ENCODE measurements at places on chromosomes 1 and 21.

DNA sequence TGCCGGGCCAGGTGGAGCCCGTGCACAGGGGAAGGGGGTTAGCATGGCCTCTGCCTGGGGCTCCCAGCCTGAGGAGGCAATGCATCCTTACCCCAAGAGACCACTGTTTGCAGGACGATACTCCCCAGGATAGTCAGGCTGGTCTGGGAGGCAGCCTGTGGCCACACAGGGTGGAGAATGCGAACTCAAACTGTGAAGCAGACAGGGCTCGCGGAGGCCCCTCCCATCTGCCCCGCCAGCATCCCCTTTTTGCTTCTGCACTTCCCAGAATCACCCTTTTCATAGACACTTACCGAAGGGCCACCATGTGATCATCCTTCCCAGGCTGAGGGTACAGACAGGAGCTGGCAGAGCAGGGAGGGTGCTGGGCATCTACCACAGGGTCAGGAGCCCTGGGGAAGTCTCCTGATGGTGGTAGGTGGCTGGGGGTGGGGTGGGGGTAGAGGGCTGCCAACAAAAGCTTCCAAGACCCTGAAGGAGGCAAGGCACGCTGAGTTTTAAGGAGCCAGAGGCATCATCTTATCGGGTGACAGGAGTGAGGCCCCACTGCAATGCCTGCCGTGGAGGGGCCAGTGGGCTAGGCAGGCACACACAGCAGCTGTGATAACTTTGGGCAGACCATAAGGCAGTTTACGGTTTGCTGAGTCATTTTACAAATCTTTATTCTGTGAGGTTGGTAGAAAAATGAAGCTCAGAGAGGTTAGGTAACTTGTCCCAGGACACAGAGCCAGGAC lies 31.3 kb upstream of the BTG2 start:
- no peak for DNase-seq

DNA sequence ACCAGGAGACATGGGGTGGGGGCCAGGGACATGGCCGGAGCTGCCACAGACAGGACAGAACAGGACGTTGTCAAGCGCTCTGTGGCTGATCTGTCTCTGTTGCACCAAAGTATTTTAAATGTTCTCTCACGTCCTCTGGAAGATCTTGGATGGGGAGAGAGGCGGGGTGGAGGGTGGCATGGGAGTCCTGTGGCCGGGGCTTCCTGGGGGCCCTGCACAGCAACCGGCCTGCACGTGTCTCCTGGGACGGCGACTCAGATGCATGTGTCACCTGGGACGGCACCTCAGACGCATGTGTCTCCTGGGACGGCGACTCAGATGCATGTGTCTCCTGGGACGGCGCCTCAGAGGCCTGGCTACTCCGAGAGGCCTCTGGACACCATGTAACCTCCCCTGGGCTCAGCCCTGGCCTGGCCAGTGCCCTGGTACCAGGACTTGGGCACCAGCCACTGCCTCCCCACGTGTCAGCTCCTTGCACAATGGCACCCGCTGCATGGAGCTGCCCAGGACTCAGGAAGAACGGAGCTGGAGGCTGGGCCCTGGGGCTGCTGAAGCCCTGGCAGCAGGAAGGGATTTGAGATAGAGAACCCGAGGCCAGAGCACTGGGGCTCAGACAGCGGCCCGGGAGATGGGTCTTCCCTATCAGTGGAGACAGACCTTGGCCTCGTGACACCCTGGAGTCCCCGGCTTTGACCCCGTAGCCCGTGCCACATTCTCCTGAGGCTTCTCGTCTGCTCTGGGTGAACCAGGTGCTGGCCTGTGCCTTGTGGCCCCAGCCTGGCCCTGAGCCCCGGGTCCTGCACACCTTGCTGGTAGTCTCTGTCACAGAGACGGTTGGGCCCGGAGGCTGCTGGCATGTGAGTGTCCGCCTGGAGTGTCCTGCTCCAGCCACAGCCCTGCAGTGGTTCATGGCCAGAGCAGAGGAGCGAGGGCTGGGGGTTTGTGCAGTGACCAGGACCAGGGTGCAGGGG lies 14.7 kb upstream of the SLC19A1 start:
- no peak for DNase-seq

DNA sequence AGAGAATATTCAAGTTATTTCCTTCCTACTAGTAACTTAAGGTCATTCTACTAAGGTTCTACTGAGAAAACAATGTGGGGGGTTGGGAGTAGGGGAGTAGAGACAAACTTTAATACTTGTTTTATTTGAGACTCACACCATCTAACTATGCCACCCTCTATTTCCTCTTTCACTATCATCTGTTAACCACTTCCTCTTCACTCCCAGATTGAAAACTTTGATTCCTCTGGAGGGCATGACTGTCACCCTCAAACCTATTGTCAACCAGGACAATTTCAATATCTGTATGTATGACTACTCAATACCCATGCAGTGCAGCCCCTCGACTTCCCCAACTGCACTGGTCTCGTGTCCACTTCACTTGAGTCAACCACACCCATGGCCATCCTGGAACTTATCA lies 165.6 kb upstream of the POGK start:
- DNase-seq = no peak

DNA sequence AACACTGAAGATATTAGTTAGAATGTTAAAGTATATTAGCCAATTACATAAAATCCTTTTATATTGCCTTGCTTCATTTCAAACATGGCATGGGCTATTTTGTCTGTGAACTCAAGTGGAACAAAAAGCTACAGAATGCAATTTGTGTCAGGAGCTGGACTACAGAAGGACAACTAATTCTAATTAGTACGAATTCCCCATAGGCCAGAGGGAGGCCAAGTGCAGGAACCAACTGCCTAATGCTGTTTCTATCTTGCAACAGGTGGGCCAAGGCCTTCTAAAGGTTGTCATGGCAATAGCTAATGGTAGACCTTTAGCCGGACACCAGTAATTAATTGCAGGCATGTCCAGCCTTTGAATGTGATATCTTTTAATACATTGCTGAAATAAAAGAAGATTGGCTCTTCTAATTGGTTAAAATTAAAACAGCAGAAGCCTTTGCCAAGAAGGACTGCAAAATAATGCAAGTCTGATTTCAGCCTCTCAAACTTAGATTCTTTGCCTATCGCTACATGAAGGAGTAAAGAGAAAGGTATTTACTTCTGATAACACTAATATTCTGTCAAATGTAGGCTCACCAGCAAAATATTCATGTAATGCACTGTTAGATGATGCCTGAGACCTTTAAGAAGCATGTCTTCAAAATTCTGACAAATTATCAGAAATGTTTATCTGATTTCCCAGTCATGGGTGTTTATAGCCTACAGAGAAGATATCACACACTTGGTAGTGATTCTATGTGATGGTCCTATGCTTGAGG lies 232.1 kb downstream of the LMO4 start:
- no peak for DNase-seq

DNA sequence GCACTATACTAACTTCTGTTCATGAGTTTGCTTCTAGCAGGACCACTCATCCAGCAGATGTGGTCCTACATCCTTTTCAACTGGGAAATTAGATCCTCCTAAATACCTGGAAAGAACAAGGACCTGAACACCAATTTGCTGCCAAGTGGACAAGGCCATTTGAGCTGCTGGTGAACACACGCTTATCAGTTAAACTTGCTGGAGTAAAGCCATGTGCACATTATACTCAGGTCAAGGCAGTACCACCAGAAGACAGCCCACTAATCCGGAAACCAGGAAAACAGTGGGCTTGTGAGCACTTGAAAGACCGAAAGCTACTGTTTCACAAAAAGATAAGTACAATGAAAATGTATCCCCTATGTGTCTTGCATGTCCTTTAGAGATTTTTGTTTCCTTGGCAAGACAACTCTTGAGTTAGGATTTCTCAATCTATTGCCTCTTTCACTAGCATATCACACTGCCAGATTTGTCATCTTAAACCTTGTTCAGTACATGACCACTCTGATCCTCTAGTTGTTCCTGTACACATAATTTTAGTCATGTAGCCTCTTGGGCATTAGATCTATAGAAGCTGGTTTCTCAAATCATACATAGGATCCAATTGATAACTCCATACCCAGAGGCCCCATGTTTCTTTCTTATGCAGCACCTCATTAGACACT lies 4.5 kb upstream of the REN start:
- no peak for DNase-seq

GRCh38 chr1:154609398-154610380 lies 1.7 kb upstream of the ADAR start:
- DNase-seq = peak; percentile 34

GRCh38 chr1:236550961-236551851 lies 27.4 kb downstream of the LGALS8 start:
- no peak for DNase-seq

- DNase-seq = no peak
Measured at GRCh38 chr1:169105434-169106094, 926 bp upstream of the ATP1B1 start.

- DNase-seq = no peak
Measured at GRCh38 chr1:980137-980571, 1.7 kb downstream of the PERM1 start.

DNA sequence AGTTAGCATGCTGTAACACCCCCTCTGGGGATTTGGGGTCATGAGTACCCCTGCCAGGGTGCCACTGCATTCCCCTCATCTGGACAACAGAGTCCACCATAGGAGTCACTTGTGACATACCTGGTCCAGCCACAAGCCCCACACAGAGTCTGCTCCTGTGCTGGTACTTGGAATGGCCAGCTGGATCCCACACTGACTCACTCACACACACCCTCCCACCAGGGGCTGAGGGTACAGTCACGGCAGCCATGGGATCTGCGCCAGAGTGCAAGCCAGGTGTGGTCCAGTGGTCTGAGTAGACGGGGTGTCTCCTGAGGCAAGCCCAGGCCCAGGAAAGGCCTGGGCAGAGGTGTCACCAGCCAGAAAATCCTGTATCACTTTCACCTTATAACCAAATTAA lies 67.7 kb downstream of the MRPL39 start:
- DNase-seq = no peak

GRCh38 chr21:34942911-34943310 lies 106.2 kb downstream of the RUNX1 start:
- no peak for DNase-seq

GRCh38 chr1:52323731-52324130 lies 42.3 kb downstream of the CC2D1B start:
- DNase-seq = no peak

DNA sequence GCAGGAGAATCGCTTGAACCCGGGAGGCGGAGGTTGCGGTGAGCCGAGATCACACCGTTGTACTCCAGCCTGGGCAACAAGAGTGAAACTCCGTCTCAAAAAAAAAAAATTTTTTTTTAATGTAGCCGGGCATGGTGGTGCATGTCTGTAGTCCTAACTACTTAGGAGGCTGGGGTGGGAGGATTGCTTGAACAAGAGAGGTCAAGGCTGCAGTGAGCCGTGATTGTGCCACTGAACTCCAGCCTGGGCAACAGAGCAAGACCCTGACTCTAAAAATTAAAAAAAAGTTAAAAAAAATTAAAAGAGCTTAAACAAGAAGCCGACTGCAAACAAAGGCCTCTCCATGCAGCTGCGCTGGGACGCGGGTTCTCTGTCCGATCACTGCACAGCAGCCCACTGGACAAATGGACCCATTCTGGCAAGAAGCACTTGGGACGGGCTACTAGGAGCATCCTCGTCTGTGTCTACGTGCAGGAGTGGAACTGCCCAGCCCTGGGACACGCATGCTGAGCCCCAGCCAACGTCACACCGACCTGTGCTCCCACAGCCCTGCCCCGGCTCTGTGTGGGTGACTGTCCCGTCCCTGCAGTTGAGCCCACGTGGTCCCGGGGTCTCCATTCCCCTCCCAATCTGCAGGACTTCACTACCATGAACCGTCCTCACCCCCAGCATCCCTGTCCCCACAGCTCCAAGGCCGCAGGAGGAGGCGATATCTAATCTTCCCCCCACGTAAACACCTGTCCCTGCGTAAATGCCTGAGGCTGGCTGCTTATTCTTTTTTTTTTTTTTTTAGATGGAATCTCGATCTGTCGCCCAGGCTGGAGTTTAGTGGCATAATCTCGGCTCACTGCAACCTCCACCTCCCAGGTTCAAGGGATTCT lies 12.3 kb downstream of the SLC35E2B start:
- DNase-seq = no peak

- DNase-seq = no peak
Measured at GRCh38 chr1:27520651-27521050, 30.7 kb upstream of the WASF2 start.

DNA sequence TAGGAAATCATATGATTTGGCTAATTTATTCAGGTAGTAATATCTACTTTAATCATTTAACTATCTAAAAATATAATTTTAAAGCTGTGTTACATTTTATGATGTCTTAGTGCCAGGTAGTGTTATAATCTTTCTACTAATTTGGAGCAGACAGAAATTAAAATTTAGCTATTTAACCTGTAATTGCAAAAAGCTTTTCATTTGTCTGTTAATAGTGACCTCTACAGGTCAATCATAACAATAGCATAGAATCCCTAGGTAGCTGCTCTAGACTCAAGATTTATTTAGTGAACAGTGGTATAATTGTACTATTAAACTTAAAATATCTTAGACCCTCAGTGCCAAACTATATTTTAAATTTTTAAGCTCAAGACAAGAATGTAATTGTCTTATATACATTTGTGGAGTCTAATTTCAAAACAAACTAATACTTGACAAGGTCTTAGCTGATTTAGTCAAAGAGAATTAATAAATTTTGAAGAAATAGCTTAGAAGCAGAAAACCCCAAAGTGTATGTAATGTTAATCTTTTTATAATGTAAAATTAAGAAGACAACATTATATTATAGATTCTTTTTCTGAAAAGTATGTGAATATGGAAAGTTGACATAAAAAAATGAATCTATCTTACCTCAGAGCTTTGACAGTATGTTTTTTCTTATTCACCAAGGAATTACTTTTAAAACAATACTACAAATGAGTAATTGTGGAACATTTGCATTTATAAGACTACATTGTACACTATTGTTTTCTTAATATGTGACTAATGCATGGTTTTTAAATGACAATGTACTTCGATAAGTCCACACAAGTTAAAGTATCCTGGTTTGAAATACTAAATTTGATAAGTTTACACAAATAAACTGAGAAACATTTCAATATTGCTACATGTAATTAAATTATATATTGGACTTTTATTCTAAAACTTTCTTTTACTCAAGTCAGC lies 64.1 kb upstream of the RNPC3 start:
- no peak for DNase-seq

GRCh38 chr21:46142582-46143473 lies 12.6 kb downstream of the FTCD start:
- DNase-seq = no peak

DNA sequence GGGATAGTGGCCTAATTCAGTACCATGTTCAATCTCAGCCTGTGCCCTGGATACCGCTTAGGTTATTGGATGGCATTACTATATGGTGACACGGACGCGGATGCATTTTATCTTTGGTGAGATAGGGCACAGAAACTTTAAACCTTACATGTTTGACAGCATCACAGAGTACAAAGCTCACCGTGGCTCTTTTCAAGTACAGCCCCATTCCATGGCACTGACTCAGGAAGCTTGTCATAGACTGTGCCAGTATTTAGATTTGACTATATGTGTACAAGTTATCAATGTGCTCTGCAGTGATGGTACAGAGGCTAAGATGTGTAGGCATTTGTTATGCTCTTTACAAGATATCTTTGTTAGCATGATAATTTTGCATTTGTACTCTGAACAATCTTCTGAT lies 169.0 kb downstream of the RYR2 start:
- DNase-seq = no peak
